Activated CD4-positive, CD25-positive, alpha-beta regulatory T cell (primary cell): ENCODE measurements at places on chromosomes 13 and 19.

DNA sequence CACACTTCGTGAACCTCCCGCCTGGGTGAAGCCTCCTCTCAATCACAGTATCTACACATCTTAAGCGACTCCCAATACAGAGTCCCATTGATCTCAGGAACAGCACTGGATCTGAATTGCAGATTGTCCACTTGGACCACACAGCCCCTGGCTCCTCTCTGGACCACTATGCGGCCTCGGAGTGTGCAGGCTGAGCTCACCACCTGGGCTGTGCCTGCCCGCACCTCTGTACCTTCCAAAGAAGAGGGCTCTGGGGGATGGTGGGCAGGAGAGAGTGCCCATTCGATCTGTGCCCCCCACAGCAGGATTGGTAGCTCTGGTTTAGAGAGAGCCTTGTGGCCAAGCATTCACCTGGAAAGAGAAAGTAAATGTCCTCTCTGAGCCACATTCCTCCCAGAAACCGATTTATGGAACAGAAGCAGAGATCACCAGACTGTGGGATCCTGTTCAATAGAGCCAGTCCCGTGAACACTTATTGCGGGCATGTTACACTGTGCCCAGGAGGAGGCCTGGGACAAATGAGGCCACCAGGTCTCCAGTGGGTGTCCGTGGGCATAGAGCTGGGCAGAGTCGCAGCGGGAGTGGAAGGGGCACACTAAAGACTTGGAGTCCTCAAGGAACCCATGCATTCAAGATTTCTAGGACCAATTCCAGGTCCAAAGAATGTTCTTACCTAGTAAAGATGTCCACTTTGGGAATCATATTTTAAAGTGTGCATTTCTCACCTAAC lies 141.6 kb upstream of the SOX1 start:
- DNase-seq: no peak

- DNase-seq: no peak
These were observed 62.6 kb downstream of the MYH14 start for GRCh38 chr19:50266041-50266440.

- no peak for DNase-seq
These were observed 12.1 kb downstream of the PPP6R1 start for GRCh38 chr19:55246462-55247451.

- DNase-seq: peak; percentile 38
These were observed 18.5 kb downstream of the SLC27A1 start for GRCh38 chr19:17488593-17489391.

- no peak for DNase-seq
These were observed 1657.5 kb downstream of the SLITRK1 start for GRCh38 chr13:82224806-82225205.

DNA sequence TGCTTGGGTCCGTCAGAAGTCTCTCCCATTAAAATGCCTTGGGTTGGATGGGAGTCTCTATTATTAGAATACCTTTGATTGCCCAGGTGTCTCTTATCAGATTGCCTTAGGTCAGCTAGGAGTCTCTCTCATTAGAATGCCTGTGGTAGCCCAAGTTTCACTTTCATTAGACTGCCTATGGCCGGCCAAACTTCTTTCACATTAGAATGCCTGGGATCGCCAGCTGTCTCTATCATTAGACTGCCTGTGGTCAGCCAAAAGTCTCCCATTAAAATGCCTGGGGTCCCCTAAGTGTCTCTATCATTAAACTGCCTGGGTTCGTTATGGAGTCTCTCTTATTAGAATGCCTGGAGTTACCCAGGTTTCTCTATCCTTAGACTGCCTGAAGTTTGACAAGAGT lies 1476.7 kb downstream of the UQCRFS1 start:
- no peak for DNase-seq

GRCh38 chr19:44002212-44002565 lies 568 bp upstream of the ZNF230 start:
- DNase-seq: no peak

DNA sequence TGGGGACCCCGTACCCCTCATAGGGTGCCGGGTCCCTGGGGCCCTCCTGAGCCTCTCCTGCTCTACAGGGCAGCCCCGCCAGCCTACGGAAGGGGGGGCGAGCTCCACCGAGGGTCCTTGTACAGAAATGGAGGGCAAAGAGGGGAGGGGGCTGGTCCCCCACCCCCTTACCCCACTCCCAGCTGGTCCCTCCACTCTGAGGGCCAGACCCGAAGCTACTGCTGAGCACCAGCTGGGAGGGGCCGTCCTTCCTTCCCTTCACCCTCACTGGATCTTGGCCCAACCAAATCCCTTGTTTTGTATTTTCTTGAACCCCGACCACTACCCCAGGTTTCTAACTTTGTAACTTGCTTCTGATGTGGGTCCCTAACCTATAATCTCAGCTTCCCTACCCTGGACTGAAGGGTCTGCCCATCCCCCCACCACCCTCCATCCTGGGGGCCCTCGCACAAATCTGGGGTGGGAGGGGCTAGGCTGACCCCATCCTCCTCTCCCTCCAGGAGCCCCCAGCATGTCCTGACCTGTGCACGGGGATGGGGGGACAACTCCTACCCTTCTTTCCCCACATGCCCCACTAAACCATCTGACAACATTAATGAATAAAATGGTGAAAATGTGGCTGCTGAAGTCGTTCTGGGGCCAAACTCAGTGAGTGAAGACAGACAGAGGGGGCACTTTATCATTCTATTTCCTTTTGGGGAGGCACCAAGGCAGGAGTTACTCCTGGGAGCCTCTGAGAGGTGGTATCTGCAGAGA lies 13.0 kb downstream of the ARHGAP33 start:
- no peak for DNase-seq

DNA sequence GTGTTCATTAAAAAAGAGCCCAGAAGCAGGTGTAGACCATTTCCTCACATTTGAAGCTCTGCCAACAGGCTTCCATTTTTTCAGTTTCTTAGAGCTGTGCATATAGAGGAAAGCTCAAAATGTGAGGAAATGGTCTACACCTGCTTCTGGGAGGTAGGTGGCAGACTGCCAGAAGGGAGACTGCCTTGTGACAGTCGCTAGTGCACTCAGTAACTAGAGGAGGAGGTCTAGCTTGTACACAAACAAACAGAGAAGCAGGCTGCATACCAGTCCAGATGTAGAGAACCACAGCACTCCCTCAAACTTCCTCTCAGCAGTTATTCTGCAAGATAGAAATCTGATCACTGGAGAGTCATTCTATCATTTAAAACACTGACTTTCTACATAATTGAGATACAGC lies 800.2 kb downstream of the EFNB2 start:
- DNase-seq: no peak

DNA sequence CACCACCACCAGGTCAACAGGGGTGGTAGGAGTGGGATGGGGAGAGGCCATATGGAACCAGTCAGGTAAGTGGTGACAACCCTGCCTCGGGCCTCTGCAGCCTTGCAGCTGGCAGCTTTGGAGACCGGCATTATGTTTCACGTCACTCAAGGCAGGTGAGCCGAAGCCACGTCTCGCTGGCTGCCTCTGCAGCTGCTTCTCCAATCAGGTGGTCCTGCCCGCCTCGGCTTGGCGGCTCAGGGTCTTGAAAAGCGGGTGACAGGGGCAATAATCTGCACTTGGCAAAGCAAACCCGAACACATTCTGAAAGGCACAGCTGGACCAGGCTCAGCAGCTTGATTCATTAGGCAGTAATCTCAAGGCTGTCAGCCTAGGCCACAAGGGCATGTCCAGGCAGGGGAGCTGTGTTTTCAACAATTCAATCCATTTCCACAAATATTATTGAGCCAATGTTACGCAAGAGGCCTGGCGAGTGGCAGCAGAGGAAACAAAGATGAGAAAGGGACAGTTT lies 77.4 kb upstream of the PCDH8 start:
- DNase-seq: no peak

DNA sequence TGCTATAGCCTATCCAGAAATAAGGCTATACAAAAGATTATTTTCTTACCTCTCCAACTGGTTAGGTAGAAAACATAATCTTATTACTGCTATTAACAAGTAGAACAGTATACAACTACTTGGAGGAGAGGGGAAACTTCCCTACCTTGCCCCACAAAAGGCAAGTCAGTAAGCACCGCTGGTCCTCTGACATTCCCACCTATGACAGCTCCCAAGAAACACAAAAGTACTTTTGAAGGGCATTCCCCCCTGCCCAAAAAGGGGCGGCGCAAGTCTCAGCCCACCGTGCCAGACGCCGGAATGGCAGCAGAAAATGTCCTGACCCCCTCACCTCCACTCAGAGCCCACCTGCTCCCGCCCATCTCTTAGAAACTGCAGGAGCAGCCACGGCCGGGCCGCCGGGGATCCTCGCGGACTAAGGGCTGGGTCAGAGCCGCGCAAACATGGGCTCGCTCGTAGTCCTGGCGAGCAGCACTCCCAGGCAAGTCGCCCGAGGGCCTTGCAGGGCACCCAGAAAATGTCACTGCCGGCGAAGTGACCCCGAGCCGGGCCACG lies 437 bp downstream of the SUCLA2 start:
- no peak for DNase-seq

- DNase-seq: no peak
These were observed 66.3 kb downstream of the IRS2 start for GRCh38 chr13:109719962-109720646.
